Activated T-cell treated with anti-CD3 and anti-CD28 coated beads, Interleukin-2, amount 50 U/mL, for 24 hours (primary cell): ENCODE measurements at places on chromosomes 13 and 19.

- no peak for DNase-seq
Observed at GRCh38 chr13:45511310-45512097, 46.8 kb downstream of the COG3 start.

DNA sequence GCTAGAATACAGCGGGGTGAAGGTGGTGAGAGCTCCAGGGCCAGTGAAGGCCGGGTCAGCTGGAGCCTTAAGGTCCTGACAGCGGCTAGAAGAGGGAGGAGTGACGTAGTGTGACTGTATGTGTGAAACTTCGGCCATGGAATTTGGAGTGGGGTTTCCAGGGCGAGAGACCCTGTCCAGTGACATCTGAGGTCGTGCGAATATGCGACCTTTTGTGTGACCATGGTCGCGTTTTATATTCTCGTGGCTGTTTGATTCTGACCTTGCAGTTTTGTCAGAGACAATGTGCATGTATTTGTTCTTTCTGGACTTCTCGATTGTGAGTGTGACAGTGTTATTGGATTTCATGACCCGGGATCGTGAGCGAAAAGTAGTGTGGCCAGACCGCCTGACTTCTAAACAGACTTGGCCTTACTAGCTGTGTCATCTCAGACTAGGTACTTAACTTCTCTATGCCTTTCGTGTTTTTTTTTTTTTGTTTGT, 405 bp upstream of the ZNF569 start:
- DNase-seq: no peak

DNA sequence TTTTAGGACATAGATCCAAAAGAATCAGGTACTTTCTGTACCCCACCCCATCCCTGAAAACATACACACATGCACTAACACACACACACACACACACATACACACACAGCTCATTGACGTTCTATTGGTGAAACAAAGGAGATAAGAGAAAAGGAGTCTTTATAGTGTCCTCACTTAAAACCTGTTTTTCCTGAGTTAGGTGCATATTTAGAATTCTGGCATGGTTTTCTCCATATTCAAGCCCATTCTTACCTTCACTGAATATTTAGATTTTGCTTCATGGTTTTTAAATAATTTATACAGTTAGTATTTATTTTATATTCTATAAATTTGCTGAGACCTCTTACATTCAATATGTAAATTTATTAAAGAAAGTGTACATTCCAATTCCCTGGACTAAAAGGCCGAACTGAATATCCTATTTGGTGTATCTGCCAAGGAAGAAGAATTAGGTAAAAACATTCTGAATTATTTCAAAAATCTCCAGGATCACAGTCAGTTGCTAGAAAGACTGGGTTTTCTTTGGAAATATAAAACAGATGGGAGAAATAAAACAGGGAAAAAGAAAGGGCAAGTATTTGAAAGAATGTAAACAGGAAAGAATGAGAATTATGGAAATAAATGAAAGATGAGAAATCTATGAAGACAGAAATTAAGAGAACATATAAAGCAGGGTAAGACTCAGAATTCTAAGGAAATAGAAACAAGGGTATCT, 556.2 kb downstream of the KCTD12 start:
- no peak for DNase-seq

DNA sequence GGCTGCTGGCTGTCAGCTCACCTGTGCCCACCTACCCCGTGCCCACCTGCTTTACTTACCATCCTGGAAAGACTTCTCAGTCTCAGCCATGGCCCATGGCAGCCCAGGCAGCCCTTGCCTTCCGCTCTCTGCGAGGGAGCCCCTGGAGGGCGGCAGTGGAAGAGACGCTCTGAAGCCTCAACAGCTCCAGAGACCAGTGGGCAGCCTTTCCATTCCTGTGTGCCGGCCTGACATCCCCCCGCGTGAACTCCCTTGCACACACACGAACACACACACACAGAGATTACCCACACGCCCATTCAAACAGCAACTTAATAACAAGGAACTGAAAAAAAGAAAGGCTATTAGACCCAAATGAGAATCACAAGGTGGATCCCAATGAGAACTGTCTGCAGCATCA, 14.2 kb upstream of the RASA3 start:
- peak; percentile 44 for DNase-seq

DNA sequence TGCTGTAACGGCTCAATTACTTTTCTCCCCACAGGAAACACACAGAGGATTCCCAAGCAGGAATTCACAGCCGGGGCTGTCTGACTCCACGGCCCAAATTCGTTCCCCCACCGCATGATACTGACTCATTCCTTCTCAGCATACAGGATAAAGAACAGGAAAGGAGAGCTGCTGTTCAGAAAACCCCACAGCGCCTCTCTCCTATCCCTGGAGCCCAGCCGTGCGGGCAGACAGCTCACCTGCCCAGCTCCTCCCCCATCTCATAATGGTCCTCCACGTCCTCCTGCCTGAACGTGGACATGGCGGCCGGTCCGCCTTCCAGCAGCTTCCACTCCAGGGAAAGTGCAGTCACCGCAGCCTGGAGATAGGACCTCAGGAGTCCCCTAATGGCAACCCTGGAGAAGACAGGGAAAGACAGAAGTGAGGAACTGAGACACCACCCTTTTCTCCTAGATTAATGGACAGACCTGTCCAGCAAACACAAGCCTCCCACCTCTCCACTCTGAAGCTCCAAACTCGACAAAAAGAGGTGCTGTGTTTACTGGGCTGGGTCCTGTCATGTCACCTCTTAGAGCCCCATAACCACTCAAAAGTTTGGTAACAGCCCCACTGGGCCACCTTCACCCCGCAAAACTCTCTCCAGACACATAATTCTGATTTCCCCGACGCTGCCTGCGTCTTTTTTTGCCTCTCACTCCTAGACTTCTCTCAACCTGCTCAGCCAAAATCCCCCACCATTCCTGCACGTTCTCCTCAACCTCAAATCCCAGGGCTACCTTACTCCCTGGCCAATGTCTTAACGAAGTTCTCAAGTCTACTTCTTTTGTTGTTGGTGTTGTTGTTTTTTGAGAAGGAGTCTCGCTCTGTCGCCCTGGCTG, 1.2 kb downstream of the DAPK3 start:
- no peak for DNase-seq

DNA sequence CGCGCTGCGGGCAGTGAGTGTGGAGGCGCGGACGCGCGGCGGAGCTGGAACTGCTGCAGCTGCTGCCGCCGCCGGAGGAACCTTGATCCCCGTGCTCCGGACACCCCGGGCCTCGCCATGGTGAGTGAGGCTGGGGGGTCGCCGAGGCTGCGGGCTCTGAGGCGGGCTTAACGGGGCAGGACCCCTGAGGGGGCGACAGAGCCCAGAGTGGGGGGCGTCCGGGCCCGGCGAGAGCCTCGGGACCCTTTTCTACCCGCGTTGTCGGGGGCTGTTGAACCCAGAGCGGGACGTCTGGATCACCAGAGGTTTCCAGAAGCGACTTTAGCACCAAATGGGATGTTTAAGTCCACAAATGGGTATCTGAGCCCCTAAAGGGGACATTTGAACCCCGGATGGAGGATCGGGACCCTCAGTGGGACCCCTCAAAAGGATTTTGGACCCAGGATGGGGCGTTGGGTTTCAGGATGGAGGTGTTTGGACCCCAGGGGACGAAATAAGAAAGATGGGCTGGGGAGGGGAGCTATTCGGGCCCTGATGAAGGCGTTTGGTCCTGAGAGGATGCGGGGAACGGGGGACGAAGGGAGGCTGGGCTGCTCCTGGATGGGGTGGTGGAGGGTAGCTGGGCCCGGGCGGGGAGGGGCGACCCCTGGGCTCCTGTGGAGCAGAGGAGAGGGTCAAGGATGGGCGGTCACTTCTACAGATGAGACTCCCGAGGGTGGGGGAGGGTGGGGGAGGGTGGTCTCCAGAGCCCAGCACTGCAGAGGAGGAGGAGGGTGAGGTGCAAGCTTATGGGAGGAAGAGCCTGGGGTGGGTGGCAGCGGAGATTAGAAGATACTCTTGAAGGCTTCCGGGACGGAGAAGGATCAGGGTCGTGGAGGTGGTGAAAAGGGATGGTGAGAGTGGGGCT, at the start of gene CALM3:
Gene CALM3, plus strand, starts transcription at position 13 of the 907 bp plus-strand sequence. Its CDS starts 105 bp downstream, at position 118.
- DNase-seq: no peak

DNA sequence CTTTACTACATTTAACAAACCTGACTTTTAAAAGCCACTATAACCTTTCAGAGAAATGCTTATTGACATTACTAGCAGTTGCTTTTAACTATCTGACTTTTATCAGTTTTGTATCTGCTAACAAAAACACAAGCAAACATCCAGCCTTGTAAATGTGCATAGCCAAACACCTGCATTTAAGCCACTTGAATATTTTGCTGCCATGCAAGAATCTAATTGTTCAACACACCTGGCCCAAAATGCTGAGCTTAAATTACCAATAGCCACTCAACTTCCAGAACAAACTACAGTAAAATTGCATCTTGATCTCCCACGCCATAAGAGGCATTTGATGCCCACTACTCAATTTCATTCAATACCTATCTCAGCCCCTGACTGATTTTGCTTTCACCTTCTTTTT, 9.3 kb downstream of the ZIC5 start:
- DNase-seq: no peak

DNA sequence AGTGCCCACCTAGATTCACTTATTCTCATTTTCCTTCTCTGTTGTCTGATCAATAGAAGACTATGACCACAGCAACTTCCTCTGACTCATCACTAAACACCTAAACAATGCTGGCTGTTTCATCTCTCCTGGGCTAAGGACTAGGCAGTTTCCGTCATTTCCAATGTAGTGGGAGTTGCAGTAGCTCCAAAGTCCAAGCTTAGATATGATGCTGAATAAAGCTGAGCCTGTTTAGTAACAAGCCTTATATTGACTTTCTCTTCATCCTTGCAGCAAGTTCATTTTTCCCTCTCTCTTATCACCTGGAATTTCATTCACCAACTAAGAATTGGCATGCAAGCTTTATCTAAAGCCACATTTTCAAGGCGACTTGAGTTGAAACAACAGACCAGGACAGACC, 53.5 kb upstream of the PCDH9 start:
- DNase-seq: no peak

DNA sequence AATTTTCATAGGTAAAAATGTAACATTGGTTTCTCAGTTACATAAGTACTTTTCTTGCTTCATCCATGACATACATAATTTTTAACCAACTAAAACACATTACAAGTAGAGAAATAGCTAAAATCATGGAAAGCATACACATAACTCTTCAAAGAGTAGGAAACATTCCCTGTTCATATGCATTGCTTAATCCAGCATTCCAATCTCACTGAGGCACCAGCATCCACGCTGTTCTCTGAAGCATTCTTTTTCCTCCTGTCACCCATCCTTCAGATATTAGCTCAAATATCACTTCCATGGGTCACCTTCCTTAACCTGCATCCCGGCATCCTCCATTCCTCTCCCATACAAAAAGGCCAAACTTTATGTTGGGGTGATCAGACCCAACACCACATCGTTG, 79.1 kb downstream of the ZNF254 start:
- no peak for DNase-seq

DNA sequence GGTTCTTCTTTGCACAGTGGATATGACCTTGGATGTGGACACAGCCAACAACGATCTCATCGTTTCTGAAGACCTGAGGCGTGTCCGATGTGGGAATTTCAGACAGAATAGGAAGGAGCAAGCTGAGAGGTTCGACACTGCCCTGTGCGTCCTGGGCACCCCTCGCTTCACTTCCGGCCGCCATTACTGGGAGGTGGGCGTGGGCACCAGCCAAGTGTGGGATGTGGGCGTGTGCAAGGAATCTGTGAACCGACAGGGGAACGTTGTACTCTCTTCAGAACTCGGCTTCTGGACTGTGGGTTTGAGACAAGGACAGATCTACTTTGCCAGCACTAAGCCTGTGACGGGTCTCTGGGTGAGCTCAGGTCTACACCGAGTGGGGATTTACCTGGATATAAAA, 9.4 kb downstream of the RFPL4AL1 start:
- DNase-seq: no peak

DNA sequence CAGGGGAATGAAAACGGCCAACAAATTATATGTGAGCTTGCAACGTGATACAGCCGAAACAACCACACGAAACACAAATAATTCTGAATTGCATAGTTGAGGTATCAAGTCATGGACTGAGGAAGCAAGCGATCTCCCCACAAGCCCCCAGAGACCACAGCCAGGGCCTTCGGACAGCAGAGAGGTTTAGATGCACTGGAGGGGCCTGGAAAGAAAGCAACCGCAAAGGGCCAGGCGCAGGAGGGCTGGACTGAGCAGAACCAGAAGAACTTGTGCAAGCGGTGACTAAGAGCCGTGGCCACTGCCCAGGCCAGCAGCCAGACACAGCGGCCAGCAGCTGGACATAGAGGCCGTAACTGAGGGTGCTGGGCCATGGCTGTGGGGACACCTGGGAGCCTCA, 131.4 kb downstream of the TNFRSF19 start:
- no peak for DNase-seq

DNA sequence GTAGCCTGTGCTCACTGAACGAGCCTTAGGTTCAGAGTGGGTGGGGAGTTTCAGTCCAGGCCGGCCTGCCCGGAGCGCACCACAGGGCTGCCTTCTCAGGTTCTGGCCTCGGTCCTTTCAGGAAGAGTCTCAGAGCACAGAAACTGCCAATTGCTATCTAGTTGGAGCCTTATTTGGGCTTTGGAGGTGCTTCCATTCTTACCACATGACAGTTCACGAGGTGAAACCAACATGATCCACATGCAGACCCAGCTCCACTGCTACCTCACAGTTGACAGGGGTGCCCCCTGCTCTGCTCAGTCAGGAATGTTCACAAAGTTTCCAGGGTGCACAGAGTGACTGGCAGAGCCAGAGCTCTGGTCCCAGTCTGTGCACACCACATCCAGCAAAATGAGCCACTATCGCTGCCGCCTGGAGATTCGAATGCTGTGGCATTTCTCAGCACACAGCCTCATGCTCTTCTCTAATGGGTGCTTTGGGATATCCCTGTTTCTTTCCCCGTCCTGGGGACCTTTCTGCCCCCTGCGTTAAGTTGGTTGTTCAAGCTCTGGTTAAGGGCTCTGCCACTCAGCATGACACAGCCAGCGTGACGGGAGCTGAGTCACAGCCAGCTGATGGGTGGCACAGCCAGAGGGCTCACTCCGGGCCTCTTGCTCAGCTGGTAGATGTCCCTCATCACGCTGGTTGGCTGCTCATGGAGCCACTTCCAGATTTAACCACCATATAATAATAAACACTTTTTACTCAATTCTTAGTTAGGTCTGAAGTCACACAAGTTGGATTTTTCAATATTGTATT, 7.5 kb upstream of the SACS start:
- no peak for DNase-seq
